H7 (cell line): ENCODE measurements at places on chromosomes 13 and 19. TPM values are rescaled to one million over a fixed set of nuclear protein-coding genes. Genes with fewer than 3 reads are reported as not detected.

Gene PTPRH
- 0.41 and 2.3 TPM in 2 replicates for total RNA-seq

Gene TUBB4A
- 1.4 and 2.9 TPM in 2 replicates for total RNA-seq

- DNase-seq, result peak; percentile 63
Observed at GRCh38 chr19:19653597-19654147, 9.8 kb downstream of the ATP13A1 start.

Gene METTL21C
- not detected in 2 replicates for total RNA-seq

DNA sequence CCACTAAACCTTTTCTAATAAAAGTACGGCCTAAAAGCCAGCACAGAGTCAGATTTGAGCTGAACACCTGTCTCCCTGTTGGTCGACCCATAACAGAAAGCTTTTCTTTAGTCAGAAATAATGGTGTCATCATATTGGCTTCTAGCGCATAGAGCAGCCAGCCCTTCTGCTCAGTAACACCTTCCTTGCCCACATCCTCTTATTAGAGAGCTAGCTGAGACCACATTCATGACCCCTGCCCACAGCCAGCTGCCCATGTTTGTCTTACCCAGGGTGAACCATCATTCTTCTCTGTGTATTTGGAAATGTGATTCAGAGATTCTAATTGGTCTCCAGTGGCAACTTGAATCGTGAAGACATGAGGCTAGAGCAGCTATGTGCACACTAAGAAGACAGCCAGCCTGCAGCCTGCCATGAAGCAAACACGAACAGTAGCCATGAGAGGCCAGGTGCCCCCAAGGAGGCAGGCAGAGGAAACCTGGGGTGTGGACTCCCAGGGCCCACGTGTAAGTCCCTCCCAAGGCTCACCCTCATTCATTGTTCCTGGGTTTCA lies 82.3 kb upstream of the PDCD5 start:
- DNase-seq, result no peak

Gene CCNA1
- 0.97 and 3.4 TPM in 2 replicates for total RNA-seq

- DNase-seq, result peak; percentile 5
Observed at GRCh38 chr13:59034198-59034597, 1129.5 kb downstream of the DIAPH3 start.

DNA sequence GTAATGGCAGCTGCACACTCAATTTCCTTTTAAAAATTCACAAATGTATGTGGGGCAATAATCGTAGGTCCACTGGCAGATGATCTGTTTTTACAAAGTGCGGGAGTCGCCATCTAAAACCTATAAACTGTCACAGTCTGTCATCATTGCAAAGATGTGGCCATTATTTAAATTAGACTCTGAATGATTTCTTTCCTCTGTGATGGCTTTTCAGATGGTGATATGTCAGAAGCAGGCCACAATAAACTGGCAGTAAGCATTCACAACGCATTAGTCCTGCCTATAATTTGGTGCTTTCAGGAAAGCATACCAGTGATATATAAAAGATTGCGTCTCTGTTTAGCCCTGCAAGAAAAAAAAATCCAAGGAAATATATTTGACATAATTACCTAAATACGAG lies 226.8 kb downstream of the TBC1D4 start:
- DNase-seq, result no peak

DNA sequence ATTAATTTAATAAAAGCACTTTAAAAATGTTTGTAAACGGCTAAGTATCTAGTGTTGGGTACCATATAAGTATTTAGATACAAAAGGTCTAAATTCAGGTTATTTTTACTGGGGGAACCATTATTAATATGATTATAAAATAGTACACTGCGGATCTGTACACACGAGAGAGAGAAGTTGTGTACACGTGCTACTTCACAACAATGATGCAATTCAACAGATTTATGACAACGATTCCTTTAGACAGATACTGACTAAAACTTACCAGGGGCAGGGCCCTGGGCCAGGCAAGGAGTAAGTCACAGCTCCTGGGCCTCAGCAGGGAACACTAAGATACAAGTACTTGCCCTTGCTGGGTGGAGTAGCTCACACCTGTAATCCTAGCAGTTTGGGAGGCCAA lies 29.1 kb upstream of the TPTE2 start:
- no peak for DNase-seq

GRCh38 chr19:14425696-14426138 lies 6.6 kb upstream of the DDX39A start:
- no peak for DNase-seq

GRCh38 chr13:100520936-100521850 lies 67.4 kb downstream of the GGACT start:
- peak; percentile 91 for DNase-seq

Gene ZNF221
- 2.2 and 3.0 TPM in 2 replicates for total RNA-seq

Gene RYR1
- 17.9 and 25.5 TPM in 2 replicates for total RNA-seq

GRCh38 chr13:108463340-108463739 lies 166.1 kb upstream of the MYO16 start:
- no peak for DNase-seq

DNA sequence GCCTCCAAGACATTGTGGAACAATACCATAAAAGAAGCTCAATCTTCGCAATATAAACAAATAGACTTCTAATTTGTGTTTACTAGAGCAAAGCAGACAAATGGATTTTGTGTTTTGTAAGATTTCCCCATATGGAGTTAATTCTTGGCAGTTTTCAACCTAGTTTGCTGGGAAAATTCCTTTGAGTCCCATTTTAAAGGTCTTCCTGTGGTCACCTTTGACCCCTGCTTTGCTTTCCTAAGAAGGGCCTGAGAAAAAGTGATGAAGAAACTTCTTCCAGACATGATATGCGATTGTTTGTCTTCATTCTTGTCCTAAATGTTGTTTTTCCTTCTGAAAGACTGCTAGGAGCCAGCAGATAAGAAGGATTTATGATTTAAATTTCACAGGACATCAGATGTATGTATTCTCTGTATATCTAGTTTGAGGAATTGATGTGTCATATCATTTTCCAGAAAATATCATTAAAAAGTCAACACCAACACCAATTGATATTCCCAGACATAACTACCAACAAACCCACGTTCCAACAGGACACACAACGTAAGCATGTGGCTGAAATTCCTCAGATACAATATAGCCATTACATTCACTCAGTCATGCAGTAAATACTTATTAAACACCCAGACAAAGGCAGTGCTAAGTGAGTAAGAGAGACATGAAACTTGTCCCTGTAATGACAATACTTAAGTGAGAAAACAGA lies 276.4 kb downstream of the LHFPL6 start:
- no peak for DNase-seq

DNA sequence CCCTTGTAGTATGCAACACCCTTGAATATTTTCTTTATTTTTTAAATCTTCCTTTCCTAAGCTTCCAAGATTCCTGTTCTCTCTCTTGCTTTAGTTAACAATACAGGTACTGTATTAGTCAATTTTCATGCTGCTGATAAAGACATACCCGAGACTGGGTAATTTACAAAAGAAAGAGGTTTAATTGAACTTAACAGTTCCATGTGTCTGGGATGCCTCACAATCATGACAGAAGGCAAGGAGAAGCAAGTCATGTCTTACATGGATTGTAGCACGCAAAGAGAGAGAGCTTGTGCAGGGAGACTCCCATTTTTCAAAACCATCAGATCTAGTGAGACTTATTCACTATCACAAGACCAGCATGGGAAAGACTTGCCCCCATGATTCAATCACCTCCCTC lies 1024.3 kb downstream of the PCDH9 start:
- no peak for DNase-seq

- DNase-seq, result no peak
Observed at GRCh38 chr19:46002678-46003275, 7.5 kb downstream of the CCDC61 start.

Gene CGB1
- not detected in 2 replicates for total RNA-seq

- peak; percentile 38 for DNase-seq
Observed at GRCh38 chr19:49758292-49758691, 4.8 kb downstream of the TSKS start.

DNA sequence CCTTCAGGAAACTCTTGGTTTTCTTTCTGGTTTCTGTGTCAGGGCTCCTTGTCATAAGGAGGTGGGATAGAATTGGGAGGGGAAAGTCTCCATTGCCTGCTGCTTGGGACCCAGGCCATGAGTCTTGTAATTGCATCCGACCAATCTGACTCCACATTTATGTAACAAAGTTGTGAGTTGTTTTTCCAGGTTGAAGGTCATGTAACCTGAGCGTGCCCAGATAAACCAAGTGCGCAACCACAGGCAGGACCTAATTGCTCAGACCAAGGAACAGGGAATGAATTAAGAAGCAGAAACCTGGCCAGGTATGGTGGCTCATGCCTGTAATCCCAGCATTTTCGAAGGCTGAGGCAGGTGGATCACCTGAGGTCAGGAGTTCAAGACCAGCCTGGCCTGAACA lies 17.8 kb downstream of the RASL11A start:
- DNase-seq, result no peak

DNA sequence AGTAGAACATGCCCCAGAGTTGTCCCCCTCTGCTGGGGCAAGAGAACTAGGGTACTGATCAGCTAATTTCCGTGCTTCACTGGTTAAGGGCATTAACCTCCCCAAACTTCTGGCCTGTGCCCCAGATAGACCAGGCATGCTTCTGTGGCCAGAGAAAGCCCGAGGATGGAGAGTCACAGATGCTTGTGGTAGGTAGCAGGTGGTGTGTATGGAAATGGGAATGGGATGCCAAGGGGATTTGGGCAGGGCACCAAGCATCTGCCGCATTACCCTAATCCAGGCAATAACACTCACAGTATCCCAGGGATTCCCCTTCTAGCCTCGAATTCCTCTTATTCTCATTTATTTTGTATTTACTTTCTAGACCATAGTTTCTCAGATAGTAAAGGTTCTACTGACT lies 124.8 kb upstream of the KLF12 start:
- DNase-seq, result no peak

Gene F10
- total RNA-seq, result 1.3 and 2.1 TPM in 2 replicates

DNA sequence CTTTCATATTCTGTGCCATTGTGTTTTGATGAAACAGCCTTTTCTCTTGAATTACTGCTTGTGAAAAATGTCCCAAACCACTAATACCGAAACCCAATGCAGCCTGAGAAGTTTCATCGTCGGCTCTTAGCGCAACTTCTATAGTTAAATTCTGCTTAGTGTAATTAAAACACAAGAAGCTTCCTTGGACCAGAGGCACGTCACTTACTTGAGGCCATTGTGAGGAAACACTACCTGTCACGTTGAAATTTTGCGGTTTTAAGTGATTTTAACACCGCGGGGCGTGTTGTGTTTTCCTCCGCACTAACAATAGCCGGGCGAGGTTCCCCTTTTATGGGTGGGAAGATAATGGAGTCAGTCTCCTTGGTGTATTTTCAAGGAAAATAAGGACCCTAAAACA lies 70.9 kb downstream of the GGACT start:
- peak; percentile 33 for DNase-seq

Gene IGFL3
- not detected in 2 replicates for total RNA-seq

Gene TMEM86B
- total RNA-seq, result 1.2 and 1.7 TPM in 2 replicates

DNA sequence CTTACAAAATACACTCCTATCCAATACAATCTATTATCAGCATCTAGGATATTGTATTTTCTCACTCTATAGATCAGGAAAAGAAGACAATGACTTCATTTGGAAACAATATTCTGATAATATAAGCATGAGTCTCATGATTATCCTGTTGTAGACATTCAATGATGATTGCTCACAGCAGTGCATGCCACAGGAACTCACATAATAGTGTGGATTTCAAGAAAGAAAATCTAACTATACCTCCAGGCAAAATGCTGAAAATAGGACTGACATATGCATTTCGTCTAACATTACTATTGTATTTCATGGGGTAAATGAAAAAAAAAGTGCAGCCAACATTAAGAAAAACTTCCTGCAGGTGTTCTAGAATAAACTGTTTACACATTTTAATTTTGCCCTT lies 122.6 kb downstream of the POSTN start:
- no peak for DNase-seq

- no peak for DNase-seq
Observed at GRCh38 chr19:58453743-58454142, 2.3 kb downstream of the ZNF324B start.

DNA sequence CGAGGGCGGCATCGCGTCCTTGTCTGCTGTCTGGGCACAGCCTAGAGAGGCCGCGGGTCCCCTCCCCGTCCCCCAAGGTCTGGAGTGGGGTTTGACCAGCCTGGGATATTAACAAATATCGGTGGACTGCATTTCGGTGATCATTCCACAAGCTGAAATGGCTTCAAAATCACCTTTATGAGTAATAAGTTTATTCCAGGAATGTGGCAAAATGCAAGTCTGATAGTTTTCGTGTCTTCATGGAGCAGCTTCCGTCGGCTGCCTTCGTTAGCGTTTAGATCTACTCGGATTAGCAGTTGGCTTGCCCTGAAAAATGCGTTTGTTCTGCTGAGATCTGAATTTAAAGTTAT lies 1.1 kb upstream of the GJA3 start:
- no peak for DNase-seq

DNA sequence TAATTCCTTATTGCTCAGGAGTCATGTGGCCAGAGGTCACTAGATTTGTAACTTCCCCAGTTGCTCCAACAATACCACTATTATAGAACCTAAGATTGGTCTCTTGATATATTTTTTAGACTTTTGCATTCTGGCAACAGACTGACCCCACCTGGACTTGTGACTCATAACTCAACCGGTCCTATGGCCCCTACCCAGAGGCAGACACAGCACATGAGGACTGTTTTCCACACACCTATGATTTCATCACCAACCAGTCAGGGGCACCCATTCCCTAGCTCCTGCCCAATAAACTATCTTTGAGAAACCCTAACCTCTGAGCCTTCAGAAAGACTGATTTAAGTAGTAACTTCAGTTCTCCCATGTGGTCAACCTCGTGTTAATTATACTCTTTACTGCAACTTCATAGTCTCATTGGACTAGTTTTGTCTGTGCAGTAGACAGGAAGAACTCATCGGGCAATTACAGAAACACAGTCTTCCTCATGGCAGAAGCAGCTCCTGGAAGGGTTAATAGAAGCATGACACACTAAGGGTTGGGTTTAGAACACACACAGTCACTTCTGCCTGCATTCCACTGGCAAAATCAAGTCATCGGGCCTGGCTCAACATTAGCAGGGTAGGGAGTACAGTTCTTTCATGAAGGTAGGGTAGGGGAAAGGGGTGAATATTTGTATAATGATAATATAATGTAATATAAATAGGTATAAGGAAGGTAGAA lies 251.8 kb downstream of the UQCRFS1 start:
- DNase-seq, result no peak

Gene CERS1
- total RNA-seq, result 7.8 and 8.5 TPM in 2 replicates

DNA sequence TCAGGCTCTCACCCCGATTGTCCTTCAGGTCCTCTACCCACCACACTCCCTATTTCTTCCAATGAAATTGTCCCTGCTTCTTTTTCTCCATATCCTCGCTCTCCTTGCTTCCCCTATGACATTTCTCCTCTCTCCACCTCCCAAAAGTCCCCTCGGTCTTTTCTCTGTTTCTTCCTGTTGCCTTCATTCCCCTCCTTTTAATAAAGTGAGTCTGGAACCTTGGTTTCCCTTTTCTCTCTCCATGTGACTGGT lies 676 bp upstream of the ZNF574 start:
- DNase-seq, result no peak

Gene DCLK1
- 10.4 and 12.8 TPM in 2 replicates for total RNA-seq
